ENCODE measurements at places on chromosomes 2 and 18.

GRCh38 chr2:26223018-26223417 is 21.4 kb downstream of the HADHA start:
- DNase-seq, result no peak

GRCh38 chr18:22031611-22032010 is 137.8 kb upstream of the GATA6 start:
- no peak for DNase-seq

DNA sequence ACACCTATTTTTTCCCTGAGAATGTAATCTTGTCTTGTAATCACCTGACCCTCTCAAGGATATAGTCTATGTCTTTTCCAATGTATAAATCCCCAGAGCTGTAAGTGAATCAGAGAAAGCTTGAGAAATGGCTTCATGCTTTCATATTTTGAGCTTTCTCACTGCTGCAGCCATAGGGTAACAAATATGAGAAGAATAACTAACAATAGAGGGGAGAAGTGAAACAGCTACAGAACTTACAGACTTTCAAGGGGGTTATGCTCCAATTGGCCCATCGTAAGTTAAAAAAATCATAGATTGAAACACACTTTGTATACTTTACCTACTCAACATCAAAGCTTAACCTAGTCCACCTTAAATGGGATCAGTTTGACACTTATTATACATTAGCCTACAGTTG is 111.0 kb downstream of the CNTNAP5 start:
- DNase-seq, result no peak

GRCh38 chr2:109614715-109615636 is 812 bp downstream of the SOWAHC start:
- no peak for DNase-seq

GRCh38 chr2:112251271-112251670 is 3.6 kb downstream of the ZC3H8 start:
- no peak for DNase-seq

GRCh38 chr2:108449410-108450130 is 564 bp downstream of the GCC2 start:
- DNase-seq, result no peak

DNA sequence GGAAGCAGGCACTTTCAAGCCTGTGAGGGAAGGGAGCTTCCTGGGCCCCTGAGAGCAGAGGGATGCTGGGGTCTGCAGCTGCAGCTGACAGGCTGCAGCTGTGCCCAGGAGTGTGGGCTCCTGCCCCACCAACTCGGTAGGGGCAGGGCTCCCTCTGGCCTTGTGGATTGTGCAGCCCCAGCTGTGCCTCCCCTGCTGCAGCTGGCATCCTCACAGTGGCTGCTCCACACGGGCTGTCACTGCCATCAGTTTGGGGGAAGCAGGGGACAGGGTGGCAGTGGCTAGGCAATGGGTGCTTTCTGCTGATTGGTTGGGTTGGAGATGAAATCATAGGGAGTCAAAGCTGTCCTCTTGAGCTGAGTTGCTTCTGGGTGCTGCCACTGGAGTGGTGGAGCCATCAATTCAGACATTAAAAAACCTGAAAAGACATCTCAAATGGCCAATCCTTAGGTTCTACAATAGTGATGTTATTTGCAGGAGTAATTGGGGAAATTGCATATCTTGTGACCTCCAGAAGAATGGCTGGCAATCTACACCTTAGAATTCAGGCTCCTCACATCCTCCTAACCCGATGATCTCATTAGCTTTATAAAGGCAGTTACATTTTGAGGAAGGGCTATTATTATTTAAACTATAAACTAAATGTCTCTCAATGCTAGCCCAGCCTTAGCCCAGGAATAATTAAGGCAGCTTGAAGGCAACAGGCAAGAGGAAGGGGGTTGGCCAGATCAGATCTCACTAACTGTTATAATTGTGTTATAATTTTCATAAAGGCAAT is 41.3 kb downstream of the FAM171B start:
- no peak for DNase-seq

DNA sequence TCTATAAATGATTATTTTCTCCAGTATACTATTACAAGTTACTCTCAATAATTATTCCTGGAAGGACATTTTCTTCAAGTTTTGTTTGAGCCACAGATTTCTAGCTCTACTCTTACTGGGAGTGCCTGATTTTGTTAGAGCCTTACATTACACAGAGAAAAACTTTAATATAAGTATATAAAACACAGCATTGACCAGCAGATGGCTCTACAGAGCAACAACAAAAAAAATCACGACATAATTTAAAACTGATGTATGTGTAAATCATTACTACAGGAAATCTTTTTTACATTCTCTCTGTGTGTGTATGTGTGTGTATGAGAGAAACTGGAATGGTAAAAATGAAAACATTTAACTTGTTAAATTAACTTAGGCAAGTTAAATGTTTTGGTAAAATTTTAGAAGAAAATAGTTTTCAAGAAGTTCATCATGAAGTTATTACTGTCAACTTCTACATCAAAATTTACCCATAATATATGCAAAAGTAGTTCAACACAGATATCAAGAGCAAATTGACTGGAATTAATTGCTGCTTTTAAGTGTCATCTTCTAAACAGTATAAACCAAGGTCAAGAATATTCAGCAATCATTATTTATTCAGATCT is 103.3 kb downstream of the MDH1 start:
- DNase-seq, result no peak

DNA sequence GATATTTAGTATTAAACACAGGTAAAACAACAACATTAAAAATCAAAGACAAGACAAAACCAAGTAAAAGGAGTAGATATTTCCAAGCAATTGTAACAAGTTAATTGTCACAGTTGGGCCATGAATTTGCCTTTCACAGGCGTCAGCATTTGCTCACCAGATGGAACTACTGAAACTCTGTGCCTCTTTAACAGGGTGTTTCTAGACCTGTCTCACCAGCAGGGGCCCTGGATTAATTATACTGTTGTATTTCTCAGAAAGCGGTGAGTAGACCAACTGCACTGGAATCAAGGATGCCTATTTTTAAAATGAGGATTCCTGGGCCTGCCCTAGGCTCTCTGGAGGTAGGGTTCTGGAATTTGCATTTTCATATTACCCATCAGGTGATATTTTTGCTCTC is 92.6 kb downstream of the UPP2 start:
- DNase-seq, result no peak

DNA sequence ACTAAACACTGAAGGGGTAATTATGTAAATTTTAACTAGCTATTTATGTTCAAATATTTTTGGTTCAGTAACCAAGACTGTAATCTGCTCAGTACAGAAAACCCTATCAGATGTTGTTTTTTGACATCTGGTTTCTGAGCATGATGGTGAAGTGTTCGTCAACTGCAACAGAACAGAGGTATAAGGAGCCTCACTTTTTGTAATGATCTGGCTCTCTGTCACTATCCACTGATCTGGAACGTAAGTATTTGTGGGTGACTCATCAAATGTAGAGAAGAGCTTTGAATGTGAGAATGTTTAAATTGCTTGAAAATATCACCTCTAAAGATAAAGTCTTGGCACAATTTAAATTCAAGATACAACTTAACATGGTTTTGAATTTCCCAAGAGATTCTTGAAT is 213.6 kb upstream of the FAM98A start:
- DNase-seq, result no peak

GRCh38 chr2:54660752-54661151 is 62.7 kb upstream of the EML6 start:
- DNase-seq, result no peak

- DNase-seq, result no peak
Observed at GRCh38 chr2:230738924-230739323, 26.3 kb downstream of the CAB39 start.

- DNase-seq, result no peak
Observed at GRCh38 chr2:5549771-5550170, 142.4 kb upstream of the SOX11 start.

All from stimulated activated CD4-positive, alpha-beta T cell treated with anti-CD3 and anti-CD28 coated beads, Interleukin-12 subunit alpha, Interleukin-12 subunit beta, amount 100 ng/mL, for 48 hours (primary cell).